Activated T-helper 2 cell treated with anti-CD3 and anti-CD28 coated beads, Interferon-gamma antibody, Interleukin-2, Interleukin-4, amounts not matched to agents 10 μg/mL and 5 μg/mL and 100 μg/mL, durations not matched to agents 14 hours and 24 hours and 36 hours (primary cell): ENCODE measurements at places on chromosomes 6 and 20. TPM values are rescaled to one million over a fixed set of nuclear protein-coding genes. Genes with fewer than 3 reads are reported as not detected.
A peak's percentile ranks its signal among the peaks of the same experiment; 100 is the strongest.

Gene SKIC2
- total RNA-seq, result 93.7 and 99.5 TPM in 2 replicates

Gene FLOT1
- 201 and 214 TPM in 2 replicates for total RNA-seq

Gene BEND6
- not detected in 2 replicates for total RNA-seq

Gene MRS2
- 30.5 and 31.1 TPM in 2 replicates for total RNA-seq

Gene SLC26A8
- total RNA-seq, result not detected in 2 replicates

Gene ALDH8A1
- total RNA-seq, result 1.1 and 1.2 TPM in 2 replicates

- no peaks in the 10 kb centered on the region for H3K36me3 ChIP-seq
- no peak overlapping the region for H3K27ac ChIP-seq
- H3K4me3 ChIP-seq, result no peak overlapping the region
- no peaks in the 10 kb centered on the region for H3K4me1 ChIP-seq
- H3K27me3 ChIP-seq, result no peaks in the 10 kb centered on the region
These were observed 320.3 kb downstream of the BMP2 start for GRCh38 chr20:7087803-7088202.

DNA sequence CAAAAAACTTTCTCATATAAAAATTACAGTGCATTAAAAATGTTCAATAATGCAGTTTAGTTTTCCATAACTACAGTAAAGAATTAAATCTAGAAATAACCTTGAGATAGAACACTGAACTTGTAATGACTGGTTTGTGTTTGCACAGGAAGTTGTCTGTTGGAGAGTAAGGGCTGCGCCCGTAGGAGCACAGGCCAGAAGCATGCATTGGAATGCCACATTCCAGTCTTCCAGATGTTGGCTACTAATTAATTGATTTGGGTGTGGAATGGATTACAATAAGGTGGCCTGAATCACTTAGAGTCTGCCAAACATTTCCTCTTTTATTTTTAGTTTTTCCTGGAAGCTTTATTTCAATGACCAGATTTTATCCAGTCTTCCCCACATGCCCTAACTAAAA, 582.6 kb upstream of the MMS22L start:
- no peak overlapping the region for H3K27ac ChIP-seq
- H3K4me1 ChIP-seq, result no peaks in the 10 kb centered on the region
- H3K27me3 ChIP-seq, result no peaks in the 10 kb centered on the region
- no peak for DNase-seq

DNA sequence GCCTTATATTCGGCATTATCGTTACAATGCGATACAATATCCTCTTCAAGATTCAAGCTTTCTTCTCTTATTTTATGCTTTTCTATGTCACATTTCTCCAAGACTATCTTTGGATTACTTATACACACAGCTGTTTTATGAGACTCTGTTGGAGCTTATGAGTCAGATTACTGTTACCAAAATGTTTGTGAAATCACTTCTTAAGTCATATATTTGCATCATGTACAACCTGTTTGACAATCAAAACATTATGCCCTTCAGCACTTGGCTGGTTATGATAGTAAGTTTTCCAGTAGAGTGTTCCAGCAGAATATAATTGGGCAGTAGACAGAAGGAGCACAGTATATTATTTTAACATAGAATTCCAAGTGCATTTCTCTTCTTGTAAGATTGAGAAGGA, 35.2 kb downstream of the BMP6 start:
- peaks cover 1% of the 10 kb centered on the region for H3K27me3 ChIP-seq
- no peaks in the 10 kb centered on the region for H3K36me3 ChIP-seq
- no peak overlapping the region for H3K27ac ChIP-seq
- DNase-seq, result no peak
- H3K4me1 ChIP-seq, result no peaks in the 10 kb centered on the region

DNA sequence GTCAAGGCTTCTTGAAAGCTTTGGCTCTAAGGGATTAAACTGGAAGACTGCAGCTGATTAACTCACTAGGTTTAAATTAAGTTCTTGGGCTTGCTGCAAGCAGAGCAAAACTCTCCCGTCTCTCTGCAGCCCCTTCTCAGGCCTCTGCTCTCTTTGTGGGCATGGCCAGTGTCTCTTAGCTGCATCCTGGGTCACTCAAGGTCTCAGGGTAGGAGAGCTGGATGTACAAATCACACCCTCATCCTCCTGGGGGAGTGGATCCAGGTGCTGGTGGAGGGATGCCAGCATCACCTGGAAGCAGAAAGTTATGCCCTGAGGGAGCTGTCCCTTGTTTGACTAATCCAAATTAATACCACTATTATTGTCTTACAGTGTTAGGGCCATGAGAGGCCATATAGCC, 35.8 kb downstream of the GCM1 start:
- DNase-seq, result no peak
- peaks cover 10% of the 10 kb centered on the region for H3K27me3 ChIP-seq
- no peaks in the 10 kb centered on the region for H3K36me3 ChIP-seq
- no peak overlapping the region for H3K27ac ChIP-seq
- H3K4me3 ChIP-seq, result no peak overlapping the region

GRCh38 chr20:32823078-32823477, 3.3 kb downstream of the MAPRE1 start:
- H3K4me1 ChIP-seq, result peaks cover 35% of the 10 kb centered on the region
- H3K27me3 ChIP-seq, result no peaks in the 10 kb centered on the region
- H3K4me3 ChIP-seq, result no peak overlapping the region
- H3K36me3 ChIP-seq, result peaks cover 33% of the 10 kb centered on the region
- DNase-seq, result no peak

GRCh38 chr6:141587482-141588266, 545.1 kb upstream of the GJE1 start:
- no peaks in the 10 kb centered on the region for H3K4me1 ChIP-seq
- H3K36me3 ChIP-seq, result no peaks in the 10 kb centered on the region
- no peak overlapping the region for H3K4me3 ChIP-seq
- no peaks in the 10 kb centered on the region for H3K27me3 ChIP-seq

DNA sequence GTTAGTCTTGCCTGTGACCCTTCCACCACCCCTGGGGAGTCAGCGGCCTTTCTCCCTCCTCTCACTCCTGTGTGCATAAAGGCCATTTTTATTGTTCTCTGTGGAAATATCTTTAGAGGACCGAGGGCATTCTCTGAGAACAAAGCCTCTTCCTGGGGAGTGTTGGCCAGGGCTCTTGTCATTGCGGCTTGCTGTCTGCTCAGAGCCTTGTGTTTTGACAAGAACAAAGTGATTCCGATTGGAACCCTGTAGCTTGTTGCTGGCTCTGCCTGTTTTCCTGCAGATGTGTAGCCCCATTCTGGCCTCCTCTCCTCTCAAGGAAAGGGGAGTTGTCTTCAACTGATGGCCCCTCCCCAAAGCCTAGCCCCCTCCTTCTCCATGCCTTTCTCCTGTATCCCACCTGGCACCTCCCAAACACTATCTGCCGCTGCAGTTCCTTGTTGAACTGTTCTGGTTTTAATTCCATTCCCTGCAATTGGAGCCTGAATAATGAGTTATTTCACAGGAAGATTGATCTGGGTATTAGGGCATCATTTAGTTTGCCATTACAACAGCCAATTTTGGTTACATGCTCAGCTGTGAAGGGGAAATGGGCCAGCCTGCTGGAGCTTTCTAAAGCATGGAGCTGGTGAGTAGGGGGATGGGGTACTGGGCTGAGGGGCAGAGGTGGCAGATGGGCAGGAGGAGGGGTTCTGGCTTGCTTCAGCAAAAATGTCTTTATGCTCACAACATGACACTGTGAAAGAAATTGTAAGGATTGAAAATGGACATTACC, 252.5 kb downstream of the LRFN2 start:
- peaks cover 27% of the 10 kb centered on the region for H3K27me3 ChIP-seq
- H3K36me3 ChIP-seq, result no peaks in the 10 kb centered on the region
- no peak overlapping the region for H3K27ac ChIP-seq

DNA sequence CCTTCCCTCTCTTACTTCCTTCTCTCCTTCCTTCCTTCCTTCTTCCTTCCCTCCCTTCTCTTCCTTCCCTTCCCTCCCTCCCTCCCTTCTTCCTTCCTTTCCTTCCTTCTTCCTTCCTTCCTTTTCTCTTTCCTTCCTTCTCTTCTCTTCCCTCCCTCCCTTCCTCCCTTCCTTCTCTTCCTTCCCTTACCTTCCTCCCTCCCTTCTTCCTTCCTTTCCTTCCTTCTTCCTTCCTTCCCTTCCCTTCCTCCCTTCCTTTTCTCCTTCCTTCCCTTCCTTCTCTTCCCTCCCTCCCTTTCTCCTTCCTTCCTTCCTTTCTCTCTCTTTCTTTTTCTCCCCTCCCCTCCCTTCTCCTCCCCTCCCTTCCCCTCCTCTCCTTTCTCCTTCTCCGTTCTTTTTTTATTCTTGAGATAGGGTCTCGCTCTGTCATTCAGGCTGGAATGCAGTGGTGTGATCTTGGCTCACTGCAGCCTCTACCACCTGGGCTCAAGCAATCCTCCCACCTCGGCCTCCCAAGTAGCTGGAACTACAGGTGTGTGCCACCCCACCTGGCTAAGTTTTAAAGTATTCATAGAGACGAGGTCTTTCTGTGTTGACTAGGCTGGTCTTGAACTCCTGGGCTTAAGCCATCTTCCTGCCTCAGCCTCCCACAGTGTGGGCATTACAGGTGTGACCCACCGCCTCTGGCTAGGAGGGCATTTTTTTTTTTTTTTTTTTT, 1.1 kb upstream of the ZNF512B start:
- H3K27me3 ChIP-seq, result no peaks in the 10 kb centered on the region
- peaks cover 43% of the 10 kb centered on the region for H3K36me3 ChIP-seq
- H3K27ac ChIP-seq, result peak overlapping the region; percentile 38
- DNase-seq, result no peak
- peak overlapping the region; percentile 77 for H3K4me3 ChIP-seq
- peaks cover 15% of the 10 kb centered on the region for H3K4me1 ChIP-seq

DNA sequence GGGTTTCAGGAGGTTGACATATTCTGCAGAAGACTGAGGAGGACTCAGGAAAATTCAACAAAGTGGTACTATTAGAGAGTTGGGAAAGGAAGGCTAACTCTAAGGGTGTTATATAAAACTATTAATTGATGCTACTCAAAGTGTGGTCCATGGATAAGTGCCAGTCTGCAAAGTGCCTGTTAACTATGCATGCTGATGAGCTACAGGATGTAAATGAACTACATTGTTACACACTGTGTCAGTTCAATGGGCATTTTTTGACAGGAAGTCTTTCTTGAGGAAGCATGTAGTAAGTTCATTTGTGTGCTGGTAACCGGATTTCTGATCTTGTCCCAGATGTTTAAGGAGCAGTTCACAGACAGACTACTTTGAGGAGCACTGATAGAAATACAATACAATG, 75.6 kb downstream of the KLHL32 start:
- no peaks in the 10 kb centered on the region for H3K4me1 ChIP-seq
- H3K27me3 ChIP-seq, result no peaks in the 10 kb centered on the region
- DNase-seq, result no peak
- no peak overlapping the region for H3K4me3 ChIP-seq

DNA sequence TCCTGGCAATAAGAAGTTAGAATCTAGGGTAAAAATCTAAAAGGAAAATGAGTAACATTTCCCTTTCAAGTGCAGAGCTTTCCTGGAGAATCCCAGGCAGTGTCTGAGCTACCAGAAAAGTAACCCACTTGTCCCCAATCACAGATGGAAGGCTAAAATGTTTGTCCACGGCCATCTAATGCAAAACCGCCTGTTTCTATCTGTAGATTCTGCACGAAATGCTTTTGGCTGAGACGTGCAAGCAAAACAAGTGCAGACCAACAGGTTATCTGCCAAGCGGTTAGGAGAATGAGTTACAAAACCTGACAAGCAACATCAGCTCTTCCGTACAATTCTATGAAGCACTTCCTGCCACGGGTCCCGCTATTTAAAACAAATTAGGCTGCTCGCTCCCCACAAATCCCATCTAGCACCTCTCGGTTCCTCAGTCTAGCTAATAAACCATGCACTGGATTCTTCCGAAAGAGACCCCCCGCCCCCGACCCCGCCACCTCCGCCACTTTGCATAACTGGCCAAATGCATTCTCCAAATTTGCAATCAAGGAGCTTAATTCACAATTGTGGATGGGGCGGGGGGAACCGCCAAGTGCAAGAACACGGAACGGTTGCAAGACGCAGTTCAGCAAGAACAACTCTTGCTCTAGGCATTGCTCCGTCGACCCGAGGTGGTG, 1.4 kb downstream of the ELOVL5 start:
- peaks cover 42% of the 10 kb centered on the region for H3K36me3 ChIP-seq
- peak overlapping the region; percentile 93 for H3K27ac ChIP-seq
- DNase-seq, result peak; percentile 46

DNA sequence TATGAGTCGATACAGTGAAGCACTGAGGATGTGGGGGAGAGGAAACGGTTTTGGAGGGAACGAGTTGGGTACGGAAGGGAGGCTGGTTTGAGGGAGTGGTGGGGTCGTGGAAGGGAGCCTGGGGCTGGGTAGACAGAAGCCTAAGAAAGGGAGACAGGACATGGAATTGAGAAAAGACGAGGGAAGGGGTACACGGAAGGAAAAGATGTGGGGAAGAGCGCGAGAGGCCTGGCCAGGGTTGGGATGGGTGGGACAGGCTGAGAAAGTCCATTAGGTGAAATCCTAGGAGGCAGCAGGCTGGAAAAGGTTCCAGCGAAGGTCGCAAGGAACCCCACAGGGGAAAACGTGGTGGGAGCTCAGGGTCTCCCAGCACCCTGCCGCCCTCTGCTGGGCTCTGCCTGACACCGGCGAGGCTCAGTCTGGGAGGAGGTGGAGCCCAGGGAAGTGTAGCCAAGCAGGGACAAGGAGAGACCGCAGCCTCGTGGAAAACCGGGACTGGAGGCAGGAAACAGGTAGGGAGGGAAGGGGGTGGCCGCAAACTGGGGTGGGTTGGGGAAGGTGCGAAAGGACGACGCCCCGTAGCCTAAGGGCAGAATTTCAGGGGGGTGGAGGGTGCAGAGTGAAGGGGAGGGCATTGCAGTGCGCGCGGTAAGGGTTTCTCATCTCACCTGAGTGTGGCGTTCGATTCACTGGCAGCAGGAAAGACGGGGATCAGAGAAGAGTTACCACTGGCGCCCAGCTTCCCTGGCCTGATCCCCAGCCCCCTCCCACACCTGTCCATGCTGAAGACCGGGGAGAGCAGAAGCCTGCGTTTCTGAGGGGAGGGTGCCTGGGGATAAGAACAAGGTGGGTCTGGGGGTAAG, 4.3 kb downstream of the GABBR1 start:
- peak; percentile 23 for DNase-seq
- peaks cover 34% of the 10 kb centered on the region for H3K4me1 ChIP-seq
- H3K36me3 ChIP-seq, result peaks cover 3% of the 10 kb centered on the region

DNA sequence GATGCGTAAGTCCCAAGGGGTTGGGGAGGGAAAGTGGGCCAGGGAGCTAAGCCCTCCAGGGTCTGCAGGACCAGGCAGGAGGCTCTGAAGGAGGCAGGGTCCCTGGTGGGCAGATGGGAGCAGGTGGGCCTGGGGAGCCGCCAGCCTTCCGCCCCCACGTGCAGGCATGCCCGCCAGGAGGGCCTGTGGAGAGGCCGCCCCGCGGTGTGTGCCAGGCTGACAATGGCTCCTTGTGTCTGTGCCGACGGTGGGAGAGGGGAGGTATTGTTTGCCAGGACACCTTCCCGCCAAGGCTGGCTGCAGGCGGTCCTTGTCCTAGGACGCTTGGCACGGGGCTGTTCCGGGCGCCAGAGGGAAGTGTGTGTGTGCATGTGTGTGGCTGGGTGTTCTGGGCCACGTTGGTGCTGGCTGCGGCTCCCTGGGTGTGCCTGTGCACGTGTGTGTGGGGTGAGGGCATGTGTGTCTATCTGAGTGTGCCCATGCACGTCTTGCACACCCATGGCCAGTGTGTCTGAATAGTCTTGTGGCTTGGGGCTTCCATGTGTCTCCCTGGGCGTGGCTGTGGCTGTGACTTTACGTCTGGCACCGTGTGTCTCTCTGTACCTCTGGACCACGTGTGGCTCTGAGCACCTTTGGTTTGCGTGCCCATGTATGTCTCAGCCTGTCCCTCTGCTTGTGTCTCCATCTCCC, 153.0 kb downstream of the CEBPB start:
- H3K27me3 ChIP-seq, result no peaks in the 10 kb centered on the region
- no peak overlapping the region for H3K4me3 ChIP-seq
- DNase-seq, result no peak
- no peaks in the 10 kb centered on the region for H3K36me3 ChIP-seq
